Stimulated activated CD8-positive, alpha-beta memory T cell treated with anti-CD3 and anti-CD28 coated beads, Interleukin-12 subunit alpha, Interleukin-12 subunit beta, amount 100 ng/mL, for 4 hours (primary cell): ENCODE measurements at places on chromosomes 1 and 21.

DNA sequence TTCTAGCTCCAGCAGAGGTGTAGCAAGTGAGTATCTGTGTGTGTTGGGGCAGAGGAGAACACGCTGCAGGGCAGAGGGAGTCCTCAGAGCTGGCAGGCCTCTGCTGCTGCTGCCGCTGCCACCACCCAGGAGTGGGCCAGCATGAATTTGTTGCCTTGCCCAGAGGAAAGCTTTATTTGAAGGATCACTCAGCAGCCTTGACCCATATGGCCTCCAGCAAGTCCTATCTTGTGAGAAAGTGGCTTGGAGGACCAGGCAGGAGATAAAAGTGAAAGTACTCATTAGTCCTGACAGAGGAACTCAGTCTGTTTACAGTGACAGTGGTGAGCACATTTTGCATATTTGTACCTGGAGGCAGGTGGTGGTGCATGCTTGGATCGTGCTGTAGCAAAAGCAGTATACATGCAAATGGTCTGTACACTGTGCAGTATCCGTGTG, 3.1 kb downstream of the TRAF5 start:
- no peak for DNase-seq

- DNase-seq, result no peak
These were observed 260.7 kb upstream of the CSF3R start for GRCh38 chr1:36743286-36744005.

DNA sequence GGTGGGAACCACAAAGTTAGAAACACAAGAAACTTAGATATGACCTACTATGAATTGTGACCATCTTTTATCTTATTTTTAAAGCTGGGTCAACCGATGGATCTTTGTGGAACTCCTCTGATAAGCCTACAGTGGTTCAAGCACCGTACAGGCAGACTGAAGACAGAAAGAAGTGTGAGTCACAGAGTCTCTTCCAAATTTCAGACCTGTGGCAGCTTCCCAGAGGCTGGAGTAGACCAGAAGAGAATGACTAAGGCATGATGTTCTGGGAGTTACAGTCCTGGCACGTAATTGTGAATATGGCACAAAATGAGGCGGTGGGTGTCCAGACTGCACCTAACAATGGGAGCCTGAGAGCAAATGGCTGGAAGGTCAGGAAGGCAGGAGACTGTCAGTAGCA, 70.0 kb downstream of the LMO4 start:
- no peak for DNase-seq

- DNase-seq, result no peak
These were observed 42.1 kb upstream of the SRP9 start for GRCh38 chr1:225735252-225736149.

- no peak for DNase-seq
These were observed 666.7 kb downstream of the NCAM2 start for GRCh38 chr21:21664871-21665270.

GRCh38 chr1:235642011-235642942, 7.3 kb downstream of the GNG4 start:
- DNase-seq, result peak; percentile 52

DNA sequence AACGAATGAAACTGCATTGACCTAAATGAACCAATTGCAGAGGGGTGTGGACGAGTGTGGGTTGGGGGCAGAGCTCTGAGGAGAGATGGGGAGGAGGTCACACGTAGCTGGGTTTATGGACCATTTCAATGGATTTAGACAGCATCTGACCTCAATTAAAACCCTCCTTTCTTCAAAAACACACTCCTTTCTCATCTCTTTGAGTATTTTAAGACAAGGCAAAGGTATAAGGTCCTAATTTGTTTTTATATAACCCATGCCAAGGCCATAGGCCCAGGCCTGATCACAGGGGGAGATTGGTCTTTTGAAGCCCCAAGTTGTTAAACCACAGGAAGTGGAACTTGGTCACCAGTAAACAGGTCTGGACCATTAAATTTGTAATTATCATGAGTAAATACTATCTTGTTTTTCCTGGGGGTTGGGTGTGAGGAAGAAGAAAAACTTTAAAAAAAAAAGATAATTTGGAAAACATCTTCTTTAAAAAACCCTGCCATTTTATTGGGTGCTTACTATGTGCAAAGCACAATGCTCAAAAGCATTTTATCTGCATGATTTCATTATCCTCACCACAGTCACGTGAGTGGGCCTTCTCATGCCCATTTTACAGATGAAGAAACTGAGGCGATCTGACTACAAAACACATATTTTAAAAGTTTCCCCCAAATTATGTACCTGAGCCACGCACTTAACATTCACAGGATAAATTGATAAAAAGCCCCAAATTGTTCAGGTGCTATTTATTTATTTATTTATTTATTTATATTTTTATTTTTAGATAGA, 8.9 kb upstream of the INAVA start:
- DNase-seq, result no peak

GRCh38 chr21:29376556-29376955, 77.8 kb downstream of the BACH1 start:
- DNase-seq, result no peak

- DNase-seq, result no peak
These were observed 7.1 kb downstream of the CYB561D1 start for GRCh38 chr1:109500941-109501381.

DNA sequence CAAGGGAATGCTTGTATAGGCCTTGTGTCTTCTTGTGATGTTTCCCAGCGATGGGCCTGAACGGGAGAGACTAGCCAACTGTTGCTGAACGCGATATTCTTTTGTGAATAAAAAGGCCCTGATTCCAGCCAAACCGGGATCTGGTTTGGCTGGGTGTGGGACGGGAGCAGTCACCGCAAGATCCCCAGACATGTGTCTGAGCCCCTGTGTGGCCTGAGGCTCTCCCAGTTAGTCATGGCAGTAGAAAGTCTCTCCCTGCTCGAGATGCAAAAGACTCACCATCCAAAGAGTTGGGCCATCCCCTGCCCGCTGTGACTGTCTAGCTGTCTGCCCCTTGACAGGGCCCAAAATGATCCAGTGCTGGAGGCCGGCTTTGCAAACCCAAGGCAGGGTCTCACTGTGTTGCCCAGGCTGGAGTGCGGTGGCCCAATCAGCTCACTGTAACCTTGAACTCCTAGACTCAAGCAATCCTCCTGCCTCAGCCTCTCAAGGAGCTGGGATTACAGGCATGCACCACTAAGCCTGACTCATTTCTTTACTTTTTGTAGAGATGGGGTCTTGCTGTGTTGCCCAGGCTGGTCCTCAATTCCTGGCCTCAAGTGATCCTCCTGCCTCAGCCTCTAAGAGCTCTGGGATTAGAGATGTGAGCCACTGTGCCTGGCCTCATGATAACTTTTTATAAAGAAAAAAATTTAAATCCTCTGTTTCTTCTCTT, 56.4 kb downstream of the KIF26B start:
- no peak for DNase-seq

GRCh38 chr1:48181669-48182367, 40.7 kb upstream of the SLC5A9 start:
- DNase-seq, result no peak

GRCh38 chr1:85022700-85023099, 25.6 kb downstream of the MCOLN3 start:
- DNase-seq, result no peak

DNA sequence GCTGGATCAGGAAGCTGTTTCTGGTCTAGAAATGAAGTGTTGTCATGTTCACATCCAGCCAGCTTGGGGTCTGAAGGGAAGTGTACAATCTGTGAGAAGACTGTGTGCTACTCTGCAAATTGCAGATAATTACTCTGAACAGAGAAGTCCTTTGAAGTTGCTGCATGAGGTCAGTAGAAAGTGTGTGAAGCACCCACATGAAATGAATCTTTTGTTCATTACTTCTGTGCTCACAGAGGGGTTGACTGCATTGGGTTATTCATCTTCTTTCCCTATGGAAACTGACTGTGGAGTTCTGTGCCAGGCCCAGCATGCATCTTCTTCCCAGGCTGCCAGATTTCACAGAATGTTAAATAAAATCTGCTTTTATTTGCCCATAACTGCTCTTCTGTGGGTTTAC, 47.1 kb downstream of the CTH start:
- no peak for DNase-seq

- no peak for DNase-seq
These were observed 42.0 kb downstream of the ADSS2 start for GRCh38 chr1:244409701-244410100.

- DNase-seq, result no peak
These were observed 795.1 kb downstream of the BRINP3 start for GRCh38 chr1:189682591-189682990.

- no peak for DNase-seq
These were observed 25.7 kb downstream of the ATF3 start for GRCh38 chr1:212634252-212634651.

DNA sequence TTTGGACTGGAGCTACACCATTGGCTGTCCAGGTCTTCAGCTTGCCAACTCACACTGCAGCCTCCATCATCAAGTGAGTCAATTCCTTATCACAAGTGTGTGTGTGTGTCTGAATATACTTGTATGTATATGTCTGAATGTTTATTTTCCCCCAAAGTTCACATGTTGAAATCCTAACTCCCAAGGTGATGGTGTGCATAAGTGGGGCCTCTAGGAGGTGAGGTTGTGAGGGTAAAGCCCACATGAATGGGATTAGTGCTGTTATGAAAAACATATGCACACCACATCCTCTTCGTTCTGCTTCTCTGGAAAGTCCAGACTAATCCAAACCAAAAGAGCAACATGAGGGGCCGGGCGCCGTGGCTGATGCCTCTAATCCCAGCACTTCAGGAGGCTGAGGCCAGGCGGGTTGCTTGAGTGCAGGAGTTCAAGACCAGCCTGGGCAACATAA, 48.7 kb upstream of the LBR start:
- no peak for DNase-seq

GRCh38 chr1:229001467-229002011, 266.3 kb downstream of the RHOU start:
- DNase-seq, result no peak

- DNase-seq, result no peak
These were observed 1.5 kb downstream of the LACTBL1 start for GRCh38 chr1:22971161-22971560.
